ENCODE measurements at places on chromosomes 2 and 18.

GRCh38 chr2:166539340-166540162, 45.5 kb upstream of the SCN7A start:
- H3K4me3 ChIP-seq, result no peak overlapping the region
- no peaks in the 10 kb centered on the region for H3K36me3 ChIP-seq
- peaks cover 5% of the 10 kb centered on the region for H3K4me1 ChIP-seq
- H3K27ac ChIP-seq, result no peak overlapping the region
- DNase-seq, result peak; percentile 22
- peaks cover 1% of the 10 kb centered on the region for H3K27me3 ChIP-seq

GRCh38 chr2:64637000-64637635, 16.6 kb downstream of the SERTAD2 start:
- peaks cover 59% of the 10 kb centered on the region for H3K4me1 ChIP-seq
- H3K4me3 ChIP-seq, result peak overlapping the region; percentile 80
- peak overlapping the region; percentile 100 for H3K27ac ChIP-seq
- H3K36me3 ChIP-seq, result peaks cover 17% of the 10 kb centered on the region

- DNase-seq, result no peak
- no peak overlapping the region for H3K27ac ChIP-seq
- H3K36me3 ChIP-seq, result no peaks in the 10 kb centered on the region
- no peak overlapping the region for H3K4me3 ChIP-seq
- H3K27me3 ChIP-seq, result peaks cover 21% of the 10 kb centered on the region
These were observed 8.2 kb downstream of the IGFBP5 start for GRCh38 chr2:216687111-216687510.

- H3K27ac ChIP-seq, result no peak overlapping the region
- no peak for DNase-seq
- H3K4me1 ChIP-seq, result no peaks in the 10 kb centered on the region
These were observed 565.7 kb downstream of the SLC4A3 start for GRCh38 chr2:220192994-220193753.

DNA sequence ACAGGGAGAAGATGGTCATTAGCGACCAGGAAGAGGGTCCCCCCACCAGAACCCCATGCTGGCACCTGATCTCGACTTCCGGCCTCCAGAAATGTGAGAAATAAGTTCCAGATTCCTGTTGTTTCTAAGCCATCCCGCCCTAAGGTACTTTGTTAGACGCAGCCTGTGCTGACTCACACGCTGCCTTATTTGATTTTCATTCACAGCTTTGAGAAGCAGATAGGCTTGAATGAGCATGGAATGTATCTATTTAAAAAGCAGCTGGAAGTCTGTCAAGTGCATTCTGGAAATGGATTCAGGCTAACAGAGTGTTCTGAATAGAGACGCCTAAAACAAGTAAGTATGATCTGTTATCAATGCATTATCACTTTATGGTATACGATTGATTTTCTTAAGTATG, 8.3 kb upstream of the IL1R2 start:
- DNase-seq, result no peak
- H3K4me3 ChIP-seq, result no peak overlapping the region
- no peak overlapping the region for H3K27ac ChIP-seq
- peaks cover 3% of the 10 kb centered on the region for H3K4me1 ChIP-seq
- peaks cover 2% of the 10 kb centered on the region for H3K27me3 ChIP-seq

GRCh38 chr18:3046216-3046808, 33.4 kb upstream of the LPIN2 start:
- no peak for DNase-seq
- no peaks in the 10 kb centered on the region for H3K27me3 ChIP-seq
- no peak overlapping the region for H3K4me3 ChIP-seq
- peaks cover 5% of the 10 kb centered on the region for H3K4me1 ChIP-seq
- no peak overlapping the region for H3K27ac ChIP-seq

- no peaks in the 10 kb centered on the region for H3K36me3 ChIP-seq
- peaks cover 10% of the 10 kb centered on the region for H3K27me3 ChIP-seq
- DNase-seq, result no peak
- no peaks in the 10 kb centered on the region for H3K4me1 ChIP-seq
- H3K27ac ChIP-seq, result no peak overlapping the region
These were observed 50.0 kb downstream of the TRPM8 start for GRCh38 chr2:233967164-233967563.

Measured in memory B cell (primary cell).